HepG2 (cell line): ENCODE measurements at places on chromosomes 2 and 18.

GRCh38 chr2:47056868-47057686 lies 98.0 kb downstream of the STPG4 start:
- DNase-seq: no peak

GRCh38 chr2:199434555-199434954 lies 23.2 kb downstream of the SATB2 start:
- DNase-seq: no peak

- DNase-seq: peak; percentile 85
Measured at GRCh38 chr2:120348134-120348736, 2.3 kb downstream of the INHBB start.

DNA sequence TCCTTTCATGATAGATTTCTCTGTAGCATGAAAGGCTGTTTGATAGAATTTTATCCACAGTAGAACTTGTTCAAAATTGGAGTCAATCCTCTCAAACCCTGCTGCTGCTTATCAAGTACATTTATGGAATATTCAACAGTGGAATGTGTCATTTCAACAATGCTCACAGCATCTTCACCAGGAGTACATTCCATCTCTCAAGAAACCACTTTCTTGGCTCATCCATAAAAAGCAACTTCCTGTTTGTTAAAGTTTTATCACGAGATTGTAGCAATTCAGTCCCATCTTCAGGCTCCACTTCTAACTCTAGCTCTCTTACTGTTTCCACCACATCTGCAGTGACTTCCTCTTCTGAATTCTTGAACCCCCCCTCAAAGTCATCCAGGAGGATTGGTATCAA lies 29.4 kb downstream of the PDCL3 start:
- DNase-seq: no peak

GRCh38 chr18:22346401-22346952 lies 71.2 kb downstream of the CTAGE1 start:
- DNase-seq: no peak
